ENCODE measurements at places on chromosomes 5 and 9.

DNA sequence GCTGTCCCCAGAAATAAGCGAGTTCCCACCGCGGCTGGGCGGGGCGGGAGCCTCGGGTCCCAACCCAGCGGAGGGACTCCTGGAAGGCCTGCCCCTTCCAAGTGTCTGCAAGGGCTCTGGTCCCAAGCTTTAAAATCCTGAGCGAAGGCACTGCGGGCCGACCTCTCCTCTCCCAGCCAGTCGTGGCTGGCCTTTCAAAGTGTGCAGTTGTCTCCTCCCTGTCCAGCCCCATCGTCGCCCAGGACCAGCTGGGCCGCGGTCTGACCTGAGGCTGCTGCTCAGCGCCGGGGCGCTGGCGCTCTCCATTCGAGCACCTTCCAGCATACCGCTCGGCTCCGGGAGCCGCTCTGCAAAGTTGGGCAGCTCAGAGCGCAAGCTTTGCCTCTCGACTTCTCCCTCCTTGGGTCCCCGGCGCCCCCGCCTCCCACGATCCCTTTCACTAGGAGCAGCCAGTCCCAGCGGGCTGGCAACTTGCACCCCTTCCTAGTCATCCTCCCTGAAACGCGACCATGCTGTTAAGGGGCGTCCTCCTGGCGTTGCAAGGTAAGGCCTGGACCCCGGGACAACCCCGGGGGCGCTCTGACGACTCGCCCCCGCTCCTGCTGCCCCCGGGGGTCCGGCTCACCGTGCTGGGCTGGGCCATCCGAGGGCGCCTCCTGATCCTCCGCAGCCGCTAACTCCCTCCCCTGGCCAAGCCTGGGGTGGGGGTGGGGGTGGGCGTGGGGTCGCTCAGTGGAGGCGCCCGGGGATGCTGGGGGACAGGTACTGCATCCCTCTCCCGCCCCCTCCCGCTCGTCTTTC is at the start of gene MAMDC2:
TSS of gene MAMDC2 (plus strand) at position 160 of the 801 bp plus-strand sequence. CDS start at position 510, 350 bp downstream.
- no peak for DNase-seq

DNA sequence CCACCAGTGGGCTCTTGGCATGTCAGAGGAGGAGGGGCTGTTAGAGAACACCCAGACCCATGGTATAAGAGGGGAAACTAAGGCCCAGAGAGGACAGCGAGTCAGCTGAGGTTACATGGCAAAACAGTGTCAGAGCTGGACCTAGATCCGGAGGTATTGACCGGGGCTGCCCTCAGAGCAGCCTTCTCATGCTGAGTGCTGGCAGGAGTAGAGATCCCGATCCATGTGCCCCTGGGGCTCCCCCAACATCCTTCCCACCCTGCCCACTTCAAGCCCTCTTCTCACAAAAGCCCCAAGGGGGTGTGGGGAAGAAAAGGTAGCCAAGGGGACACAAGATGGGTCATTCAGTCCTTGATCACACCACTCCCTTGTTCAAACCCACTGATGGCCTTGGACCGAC is 19.9 kb downstream of the CSF1R start:
- DNase-seq = no peak

DNA sequence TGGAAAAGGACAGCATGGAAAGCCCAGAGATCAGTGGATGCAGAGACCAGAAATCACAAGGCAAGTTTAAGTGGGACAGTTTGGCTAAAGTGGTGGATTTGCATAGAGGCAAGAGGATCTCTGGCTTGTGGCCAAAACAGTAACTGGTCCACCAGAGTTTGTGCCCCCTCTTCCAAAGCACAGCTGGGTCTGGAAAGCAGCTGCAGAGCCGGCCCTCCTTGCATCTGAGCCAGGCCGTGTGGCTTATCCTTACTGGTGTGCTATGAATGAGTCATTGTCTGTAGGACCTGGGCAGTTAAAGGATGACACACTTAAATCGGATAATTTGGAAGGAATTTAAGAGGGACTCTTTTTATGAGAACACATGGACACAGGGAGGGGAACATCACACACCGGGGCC is 146.6 kb downstream of the PIP5K1B start:
- DNase-seq = no peak

GRCh38 chr5:96652769-96653454 is 9.3 kb upstream of the CAST start:
- DNase-seq = no peak

DNA sequence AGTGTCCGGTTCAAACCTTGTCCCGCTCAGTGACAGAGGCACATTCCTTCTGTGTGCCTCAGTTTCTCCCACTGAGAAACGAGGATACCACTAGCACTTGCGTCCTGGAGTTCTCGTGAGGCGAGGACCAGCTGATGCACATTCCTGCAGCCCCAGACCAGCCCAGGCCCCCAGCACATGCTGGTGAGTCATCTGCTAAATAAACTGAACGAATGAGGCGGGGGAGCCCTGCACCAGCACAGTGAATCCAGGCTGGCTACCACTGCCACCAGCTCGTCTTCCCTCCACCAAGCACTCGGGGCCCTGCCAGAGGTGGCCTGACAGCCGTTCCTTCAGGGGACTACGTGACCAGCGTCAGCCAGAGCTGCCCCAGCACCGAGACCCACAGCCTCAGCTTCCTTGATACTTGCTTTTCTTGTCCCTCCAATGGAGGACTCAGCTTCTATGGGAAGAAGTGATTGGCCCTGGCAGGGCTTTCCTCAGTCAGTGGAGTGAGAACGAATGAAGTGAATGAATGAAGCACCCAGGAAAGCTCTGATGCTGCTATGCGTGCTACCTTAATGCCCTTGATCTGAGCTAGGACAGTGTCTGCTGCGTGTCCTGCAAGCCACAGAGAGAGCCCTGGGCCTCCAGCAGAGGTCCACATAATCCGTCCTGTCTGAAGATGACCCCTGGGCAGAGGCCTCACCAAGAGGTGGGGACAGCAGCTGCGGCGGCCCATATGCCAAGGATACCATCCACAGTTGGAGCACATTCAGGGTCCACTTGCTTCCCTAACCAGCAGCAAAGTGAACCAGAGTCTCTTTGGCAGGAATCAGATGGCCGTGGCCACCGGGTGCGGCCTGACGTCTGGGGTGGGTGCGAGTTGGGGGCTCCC is 13.5 kb upstream of the BARX1 start:
- DNase-seq = no peak

- DNase-seq = no peak
Measured at GRCh38 chr5:138264183-138264582, 10.2 kb downstream of the GFRA3 start.

DNA sequence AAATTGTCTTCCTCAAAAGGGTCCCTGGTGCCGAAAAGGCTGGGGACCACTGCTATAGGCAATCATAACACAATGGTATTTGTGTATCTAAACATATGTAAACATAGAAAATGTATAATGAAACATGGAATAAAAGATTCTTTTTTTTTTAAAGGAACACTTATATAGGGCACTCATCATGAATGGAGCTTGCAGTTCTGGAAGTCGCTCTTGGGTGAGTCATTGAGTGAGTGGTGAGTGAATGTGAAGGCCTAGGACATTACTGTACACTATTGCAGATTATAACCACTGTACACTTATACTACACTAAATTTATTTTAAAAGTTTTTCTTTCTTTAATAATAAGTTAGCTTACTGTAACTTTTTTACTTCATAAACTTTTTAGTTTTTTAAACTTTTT is 176.4 kb downstream of the ARRDC3 start:
- no peak for DNase-seq

DNA sequence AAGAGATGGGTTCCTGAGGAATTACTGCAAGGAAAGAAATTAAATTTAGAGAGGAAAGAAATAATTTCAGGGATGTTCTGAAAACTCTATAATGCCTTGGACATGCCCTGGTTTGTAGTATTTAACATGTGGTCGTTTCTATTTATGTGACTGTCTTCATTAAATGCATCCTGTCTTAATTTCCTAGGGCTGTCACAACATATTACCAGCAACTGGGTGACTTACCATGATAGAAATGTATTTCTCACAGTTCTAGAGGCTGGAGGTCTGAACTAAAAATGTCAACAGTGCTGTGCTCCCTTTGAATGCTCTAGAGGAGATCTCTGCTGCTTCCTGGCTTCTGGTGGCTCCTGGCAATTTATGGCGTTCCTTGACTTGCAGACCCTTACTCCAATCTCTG is 287.7 kb downstream of the FBXL7 start:
- DNase-seq = no peak

DNA sequence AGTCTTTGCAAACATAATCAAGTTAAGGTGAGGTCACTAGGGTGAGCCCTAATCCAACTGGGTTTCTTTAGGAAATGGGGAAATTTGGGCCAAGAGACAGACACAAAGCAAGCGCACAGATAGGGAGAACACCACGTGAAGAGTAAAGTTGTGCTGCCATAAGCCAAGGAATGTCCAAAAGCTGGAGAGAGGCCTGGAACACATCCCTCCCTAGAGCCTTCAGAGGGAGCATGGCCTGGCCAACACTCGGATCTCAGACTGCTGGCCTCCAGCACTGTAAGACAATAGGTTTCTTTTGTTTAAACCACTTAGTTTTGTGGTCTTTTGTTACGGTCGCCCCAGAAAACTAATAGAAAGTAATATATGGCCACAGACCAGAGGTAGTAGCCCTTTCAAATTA is 8.1 kb upstream of the ROR2 start:
- no peak for DNase-seq

DNA sequence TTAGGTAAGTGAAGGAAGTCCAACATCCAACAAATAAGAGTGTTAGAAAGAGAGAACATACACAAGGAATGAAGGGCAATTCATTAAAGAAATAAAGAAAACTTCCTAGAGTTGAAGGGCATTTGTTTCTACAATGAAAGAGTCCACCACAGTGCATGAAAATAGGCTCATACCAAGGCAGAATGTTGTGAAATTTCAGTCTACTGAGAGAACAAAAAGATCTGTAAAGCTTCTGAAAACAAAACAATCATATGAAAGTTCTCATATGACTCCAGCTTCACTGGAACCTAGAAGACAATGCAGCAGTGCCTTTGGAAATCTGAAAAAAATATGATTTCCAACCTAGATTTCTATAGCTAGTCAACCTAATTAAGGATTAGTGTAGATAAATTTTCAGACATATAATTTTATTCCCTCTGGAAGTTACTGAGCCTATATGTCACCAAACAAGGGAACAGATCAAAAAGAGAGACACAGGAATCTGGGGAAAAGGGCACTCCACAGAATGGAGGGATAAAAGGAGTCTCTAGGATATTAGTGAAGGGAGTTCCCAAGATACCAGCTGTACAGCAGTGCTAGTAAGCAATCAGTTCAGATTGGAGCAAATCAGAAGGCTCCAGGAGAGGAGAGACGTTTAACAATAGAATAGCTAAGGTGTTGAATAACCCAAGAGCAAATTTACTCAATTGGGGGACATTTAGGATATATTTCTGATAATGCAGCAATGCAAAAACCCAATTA is 5.8 kb downstream of the C5orf58 start:
- DNase-seq = no peak

DNA sequence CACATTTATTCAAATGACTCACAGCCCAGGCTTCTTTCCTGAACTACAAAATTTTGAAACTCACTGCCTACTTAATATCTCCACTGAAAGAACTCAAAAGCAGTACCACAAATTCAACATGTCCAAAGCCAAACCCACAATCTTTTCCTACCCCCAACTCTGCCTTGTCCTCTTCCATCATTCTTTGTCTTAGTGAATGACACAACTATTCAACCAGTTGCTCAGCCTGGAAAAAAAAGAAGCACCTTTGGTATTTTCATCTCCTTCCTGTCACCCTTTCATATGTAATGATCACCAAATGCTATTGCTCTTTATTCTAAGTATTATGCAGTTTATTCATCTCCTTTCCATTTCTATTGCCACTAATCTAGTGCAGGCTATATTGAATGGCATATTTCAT is 216.3 kb downstream of the TMEM232 start:
- no peak for DNase-seq

DNA sequence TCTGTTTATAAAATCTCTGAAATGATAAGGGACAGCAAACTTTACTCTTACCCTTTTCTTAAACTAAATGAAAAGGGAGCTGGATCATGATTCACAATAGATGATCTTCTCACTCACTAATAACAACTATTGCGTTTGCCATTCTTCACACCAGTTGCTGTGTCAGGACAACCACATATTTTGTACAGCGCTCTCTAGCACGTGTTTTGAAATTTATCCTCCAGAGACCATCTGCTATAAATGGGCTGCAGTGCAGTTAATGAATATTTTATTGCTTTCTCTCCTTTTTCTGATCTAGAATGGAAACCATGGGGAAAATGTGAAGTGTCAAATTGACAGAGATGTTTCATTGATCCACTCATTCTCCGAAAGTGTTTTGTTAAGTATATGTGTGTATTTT is 258.4 kb upstream of the CCNH start:
- no peak for DNase-seq

GRCh38 chr9:98404237-98404636 is 148.8 kb upstream of the TBC1D2 start:
- DNase-seq = no peak

DNA sequence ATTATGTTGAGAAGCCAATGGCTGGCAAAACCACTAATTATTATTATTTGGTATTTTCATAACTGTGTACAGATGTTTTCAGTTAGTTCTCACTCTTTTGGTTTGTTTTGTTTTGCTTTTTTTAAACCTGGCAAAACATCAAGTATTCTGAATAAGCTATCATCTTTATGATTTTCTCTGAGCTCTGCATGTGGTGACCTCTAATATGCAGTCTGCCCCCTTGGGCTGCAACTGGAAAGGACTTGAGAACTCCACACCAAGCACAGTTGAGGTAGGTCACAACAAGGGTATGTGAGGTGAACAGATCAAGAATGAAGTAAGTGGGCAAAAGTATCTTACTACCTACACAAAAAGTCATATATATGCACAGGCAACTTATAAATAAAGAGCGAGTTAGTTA is 202.2 kb downstream of the NFIB start:
- DNase-seq = no peak

DNA sequence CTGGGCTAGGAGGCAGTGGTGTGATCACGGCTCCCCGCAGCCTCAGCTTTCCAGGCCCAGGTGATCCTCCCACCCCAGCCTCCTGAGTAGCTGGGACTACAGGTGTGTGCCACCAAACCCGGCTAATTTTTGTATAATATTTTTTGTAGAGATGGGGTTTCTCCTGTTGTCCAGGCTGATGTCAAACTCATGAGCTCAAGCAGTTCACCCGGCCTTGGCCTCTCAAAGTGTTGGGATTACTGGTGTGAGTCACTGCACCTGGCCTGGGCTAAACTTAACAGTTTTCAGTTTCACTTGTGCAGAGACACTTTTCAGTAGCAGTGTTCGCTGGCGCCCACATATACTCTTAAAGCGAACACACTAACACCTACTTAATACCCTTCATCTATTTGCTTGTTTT is 205.6 kb upstream of the ZNF608 start:
- no peak for DNase-seq

DNA sequence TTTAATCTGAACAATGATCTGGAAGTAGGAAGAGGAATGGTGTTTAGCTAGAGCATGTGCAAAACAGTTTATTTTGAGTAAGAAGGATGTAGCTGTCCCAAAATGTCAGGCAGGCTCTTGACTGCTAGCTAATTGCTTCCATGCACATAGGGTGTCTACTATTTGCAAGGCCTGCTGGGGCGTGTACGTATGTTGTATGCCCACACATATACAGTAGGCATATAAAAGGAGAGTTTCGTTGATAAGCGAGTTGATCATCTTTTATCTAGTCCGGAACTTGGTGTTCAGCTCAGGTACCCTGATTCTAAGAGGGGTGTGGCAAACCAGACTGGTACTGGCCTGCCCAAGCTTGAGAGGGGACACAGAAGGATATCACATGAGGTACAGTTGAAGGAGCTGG is 177.2 kb downstream of the GOLPH3 start:
- DNase-seq = no peak
